Smooth muscle cell of trachea (primary cell): ENCODE measurements at places on chromosomes 5 and 9. TPM values are rescaled to one million over a fixed set of nuclear protein-coding genes. Genes with fewer than 3 reads are reported as not detected.

MEGF10 gene
- total RNA-seq: under 0.01 TPM in 1 of 2 replicates, not detected in the other

RMRP gene
- 6,137 and 10,606 TPM in 2 replicates for total RNA-seq

KIF20A gene
- total RNA-seq: 12.2 and 108 TPM in 2 replicates

KCNN2 gene
- 0.44 TPM in 1 of 2 replicates, not detected in the other for total RNA-seq

PCDHB8 gene
- total RNA-seq: 0.50 TPM in 1 of 2 replicates, not detected in the other
